Activated CD4-positive, alpha-beta T cell treated with anti-CD3 and anti-CD28 coated beads, Interleukin-2, amount 50 U/mL, for 48 hours (primary cell): ENCODE measurements at places on chromosomes 1 and 21.

DNA sequence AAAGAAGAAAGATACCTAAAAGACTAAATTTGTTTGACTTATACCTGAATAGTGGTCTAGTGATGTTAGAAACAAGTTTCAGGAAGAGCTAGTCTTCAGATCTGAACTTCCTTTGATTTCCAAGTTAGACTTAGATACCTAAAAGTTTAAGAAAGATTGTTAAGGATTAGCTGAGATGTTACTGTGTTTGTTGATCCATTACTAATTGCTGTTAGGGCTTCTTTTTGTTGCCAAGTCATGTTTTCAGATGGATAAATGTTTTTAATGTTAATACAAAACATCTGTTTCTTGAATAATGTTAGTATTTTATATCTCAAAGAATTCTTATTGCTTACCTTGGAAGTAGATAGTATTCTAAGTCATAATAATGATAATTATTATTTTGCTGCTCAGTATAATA is 11.6 kb downstream of the GNAI3 start:
- no peak for DNase-seq

DNA sequence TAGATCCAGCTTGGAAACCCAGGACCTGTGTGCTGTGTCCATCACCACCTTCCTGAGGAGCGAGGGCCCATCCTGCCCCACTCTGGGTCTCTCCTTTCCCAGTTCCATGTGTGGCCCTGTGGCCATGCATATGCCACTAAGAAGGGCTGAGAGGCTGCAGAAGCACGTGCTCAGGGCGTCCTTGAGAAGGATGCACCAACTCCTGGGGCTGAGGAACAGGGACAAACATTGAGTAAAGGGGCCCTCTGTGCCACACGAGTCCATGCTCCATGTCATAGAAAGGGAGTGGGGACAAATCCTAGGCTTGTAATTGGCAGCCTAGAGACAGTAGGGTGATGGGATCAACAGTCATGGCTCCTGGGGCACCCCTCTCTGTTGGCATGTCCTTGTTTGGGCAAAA is 8.4 kb downstream of the ETV3L start:
- DNase-seq, result no peak

DNA sequence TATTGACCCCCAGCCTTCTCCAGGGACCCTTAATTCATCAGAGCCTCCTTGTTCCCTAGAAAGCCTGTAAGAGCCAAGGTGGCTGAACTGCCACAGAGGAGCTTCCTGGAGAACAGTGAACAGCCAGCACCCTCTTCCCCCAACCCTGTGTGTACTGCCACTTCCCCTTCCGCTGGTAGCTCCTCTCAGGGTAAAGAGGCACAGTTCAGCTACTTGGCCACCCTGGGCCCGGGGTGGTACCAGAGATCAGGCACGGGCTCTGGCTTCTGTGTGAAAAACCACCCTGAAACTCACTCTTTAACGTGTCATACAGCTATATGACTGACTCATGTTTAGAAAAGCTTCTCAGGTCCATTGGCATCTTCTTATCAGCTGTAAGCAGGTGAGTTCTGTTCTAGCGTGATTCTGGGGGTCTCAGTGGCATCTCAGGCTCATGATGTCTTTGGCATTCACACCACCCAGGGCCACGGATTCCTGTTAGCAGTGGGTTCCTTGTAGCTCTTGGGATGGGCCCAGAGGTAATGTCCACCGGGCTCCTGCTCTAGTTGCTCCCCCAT is 22.4 kb downstream of the ARMH1 start:
- peak; percentile 24 for DNase-seq

- no peak for DNase-seq
These were observed 2.2 kb downstream of the KIRREL1 start for GRCh38 chr1:157995583-157996169.

GRCh38 chr1:48405940-48406339 is 66.1 kb downstream of the SPATA6 start:
- DNase-seq, result no peak

DNA sequence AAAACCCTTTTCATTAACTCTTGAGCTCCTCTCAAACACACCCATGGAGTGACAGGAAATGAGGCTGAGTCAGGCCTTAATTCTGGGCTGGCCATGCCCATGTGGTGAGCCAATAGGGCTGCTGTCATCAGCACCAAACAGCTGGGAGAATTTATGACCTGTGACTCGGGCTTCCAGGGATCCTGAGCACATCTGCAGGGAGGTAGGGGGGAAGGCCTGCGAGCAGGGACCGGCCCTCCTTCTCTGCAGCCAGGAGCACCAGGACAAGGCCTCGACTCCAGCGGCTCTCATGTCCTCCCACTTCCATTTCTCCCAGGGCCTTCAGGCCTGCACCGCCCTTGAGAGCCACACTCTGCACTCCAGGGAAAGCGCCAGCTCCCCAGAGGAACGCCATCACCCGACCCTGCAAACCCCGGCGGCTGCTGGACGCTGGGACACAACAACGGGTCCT is 14.6 kb downstream of the RIPK4 start:
- no peak for DNase-seq

DNA sequence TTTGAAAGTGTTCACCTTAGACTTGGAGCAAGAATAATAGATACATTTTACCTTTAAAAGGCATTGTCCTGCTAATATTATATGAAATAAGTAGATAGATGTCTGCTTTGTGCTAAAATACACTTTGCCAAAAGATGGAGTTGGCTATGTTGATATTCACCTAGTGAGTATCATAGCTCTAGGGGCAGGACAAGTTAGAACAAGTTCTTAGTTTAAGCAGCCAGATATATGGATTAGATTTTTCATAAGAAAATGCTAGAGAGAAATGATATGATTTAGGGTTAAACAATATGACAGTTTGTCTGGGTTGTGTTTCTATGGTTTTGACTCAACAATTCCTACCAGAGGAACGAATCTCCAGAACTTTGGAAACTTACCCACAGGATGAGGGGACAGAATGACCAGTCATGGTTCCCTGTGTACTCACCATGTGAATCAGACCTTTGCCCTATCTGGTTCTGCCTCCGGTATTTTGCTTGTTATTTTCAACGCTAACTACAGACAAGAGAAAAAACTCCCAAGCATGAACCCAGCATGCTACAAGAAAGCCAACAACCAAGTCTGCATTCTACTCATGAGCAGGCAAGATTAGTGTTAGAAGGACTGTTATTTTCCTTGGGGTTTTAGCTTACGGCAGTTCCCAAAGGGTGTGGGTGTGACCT is 1.7 kb downstream of the F5 start:
- peak; percentile 28 for DNase-seq

- DNase-seq, result peak; percentile 29
These were observed 328 bp downstream of the MYCL start for GRCh38 chr1:39901464-39901713.

DNA sequence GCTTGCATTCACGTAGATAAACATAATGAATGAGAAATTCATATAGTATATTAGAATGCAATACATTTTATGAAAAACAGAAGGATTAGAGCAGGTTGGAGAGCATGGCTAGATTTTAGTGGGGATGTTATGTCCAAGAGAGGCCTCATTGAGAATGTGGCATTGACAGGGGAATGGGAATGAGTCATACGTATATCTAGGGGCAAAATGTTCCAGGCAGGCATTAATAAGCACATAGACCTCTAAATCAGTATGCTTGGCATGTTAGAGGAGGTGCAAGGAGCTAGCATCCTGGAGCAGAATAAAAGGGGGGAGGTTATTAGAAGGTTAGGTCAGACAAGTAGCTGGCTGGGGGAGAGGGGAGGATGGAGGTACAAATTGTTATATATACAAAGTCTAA is 93.0 kb downstream of the USH2A start:
- DNase-seq, result no peak

GRCh38 chr1:220876511-220877376 is 2.5 kb upstream of the HLX start:
- no peak for DNase-seq

DNA sequence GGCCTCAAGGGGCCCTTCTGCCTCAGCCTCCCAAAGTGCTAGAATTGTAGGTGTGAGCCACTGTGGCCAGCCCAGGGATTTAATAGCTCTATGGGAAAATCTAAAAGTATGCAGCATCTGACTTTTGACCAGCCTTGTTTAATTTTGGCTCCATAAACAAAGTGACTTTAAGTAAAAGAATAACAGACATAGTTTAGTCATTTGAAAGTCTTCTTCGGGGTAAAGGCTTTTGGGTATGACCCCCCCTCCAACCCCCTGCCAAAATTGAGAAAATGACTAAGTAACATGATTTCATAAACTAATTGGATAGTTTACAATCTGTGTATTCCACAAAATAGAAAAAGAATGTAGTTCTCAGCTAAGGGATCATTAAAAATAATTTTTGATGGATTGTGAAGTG is 17.0 kb downstream of the GPBP1L1 start:
- DNase-seq, result no peak

- DNase-seq, result no peak
These were observed 254.6 kb upstream of the LRRC7 start for GRCh38 chr1:69313118-69313517.

- DNase-seq, result no peak
These were observed 129.5 kb downstream of the TRABD2B start for GRCh38 chr1:47867438-47868347.

DNA sequence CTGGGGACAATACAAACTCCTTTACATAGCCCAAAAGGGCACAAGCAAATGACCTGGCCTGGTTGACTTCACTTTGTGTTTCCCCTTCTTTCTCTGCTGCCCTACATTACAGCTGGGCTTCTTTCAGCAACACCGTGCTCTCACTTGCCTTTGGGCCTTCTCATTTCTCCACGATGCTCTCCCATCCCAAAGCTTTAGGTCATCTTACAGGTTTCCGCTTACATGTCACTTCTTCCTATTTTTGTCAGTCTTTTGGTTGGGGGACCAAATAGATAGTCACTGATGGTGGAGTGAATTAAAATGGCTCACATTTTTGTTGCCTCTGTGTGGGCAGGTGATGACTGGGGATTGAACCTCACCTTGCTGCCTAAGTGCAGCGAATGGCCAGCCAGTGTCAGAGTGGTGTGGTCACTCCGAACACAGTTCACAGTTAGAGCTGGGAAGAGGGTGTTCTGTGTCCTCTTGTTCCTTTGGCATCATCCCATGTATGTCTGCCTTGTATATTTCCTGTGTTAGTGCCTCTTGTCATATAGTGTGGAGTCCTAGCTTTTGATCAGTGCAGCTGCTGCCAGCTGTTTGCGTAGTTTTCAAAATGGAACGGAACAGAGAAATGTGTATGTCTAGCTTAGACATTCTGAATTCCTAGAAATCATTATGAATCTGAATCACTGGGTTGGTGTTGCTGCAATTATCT is 134.8 kb downstream of the NOS1AP start:
- DNase-seq, result no peak

DNA sequence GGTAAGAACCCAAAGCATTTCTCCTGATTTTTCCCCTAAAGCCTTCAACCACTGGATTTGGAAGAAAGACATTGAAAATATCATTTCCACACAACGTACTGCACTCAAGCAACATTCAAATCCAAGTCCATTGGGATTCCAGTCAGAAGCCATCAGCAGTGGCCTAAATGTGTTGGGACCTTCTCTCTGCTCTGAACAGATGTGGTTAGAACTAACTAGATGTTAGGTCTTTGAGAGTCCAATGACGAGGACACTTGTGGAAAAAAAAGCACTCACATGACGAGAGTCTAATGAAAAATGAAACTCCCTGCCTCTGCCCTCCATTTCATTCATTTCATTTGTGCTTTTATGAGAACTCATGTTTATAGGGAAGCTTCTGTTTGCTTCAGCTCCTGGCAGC is 382.3 kb downstream of the SIPA1L2 start:
- no peak for DNase-seq

DNA sequence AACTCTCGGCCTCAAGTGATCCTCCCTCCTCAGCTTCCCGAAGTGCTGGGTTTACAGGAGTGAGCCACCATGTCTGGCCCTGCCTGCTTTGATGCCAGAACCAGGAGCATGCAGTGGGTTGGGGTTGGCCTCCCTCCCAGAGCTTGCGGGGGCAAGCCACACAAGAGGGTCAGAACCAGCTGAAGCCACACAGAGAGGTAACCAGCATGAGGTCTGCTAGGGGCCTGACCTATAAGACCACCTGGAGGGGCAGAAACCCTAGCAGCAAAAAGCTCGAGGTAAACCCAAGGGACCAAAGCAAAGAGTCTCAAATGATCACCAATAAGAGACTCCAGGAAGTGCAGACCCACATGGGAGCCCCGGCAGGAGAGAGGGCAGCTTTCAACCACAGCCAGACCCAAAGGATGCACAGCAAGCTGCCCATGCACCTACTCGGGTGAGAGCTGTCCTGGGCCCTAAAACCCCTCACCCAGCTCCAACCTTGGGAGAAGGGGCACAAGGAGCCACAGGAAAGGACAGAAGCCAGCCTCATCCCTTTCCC is 81.2 kb downstream of the TOMM20 start:
- DNase-seq, result peak; percentile 38

DNA sequence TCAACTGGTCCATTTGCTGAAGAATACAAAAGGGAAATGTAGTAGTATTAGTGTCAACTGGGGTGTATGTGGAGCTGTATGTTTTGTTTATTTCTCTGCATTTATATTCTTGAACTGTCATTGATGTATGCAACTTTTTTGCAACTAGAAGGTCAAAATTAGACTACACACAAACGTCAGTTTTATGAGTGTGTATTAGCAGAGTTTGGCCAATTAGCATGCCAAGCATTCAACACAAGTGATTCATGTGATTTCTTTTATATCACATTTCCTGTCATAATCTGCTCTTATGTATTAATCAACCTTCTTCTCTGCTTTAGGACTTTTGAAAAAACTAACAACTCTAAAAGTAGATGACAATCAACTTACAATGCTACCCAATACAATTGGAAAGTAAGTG is 211.1 kb downstream of the LRRC40 start:
- DNase-seq, result no peak
